Skeletal muscle cell (primary cell): ENCODE measurements at places on chromosomes 3 and 15.

DNA sequence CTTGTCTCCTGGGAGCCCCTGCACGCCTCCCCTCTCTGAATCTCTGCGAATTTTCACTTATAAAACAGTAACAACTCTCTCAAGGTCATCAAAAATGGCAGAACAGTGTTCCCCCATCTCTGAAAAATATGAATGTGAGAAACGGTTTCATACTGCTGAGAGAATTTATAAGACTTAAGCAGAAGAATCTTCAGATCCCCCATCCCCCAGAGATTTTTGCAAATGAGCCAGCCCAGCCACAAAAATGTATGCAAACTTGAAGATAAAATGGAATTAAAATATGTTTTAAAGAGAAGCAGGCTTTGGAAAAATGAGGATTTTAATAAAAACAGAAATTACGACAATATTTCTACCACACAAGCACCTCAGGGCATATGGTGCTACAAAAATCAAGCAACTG, 173.0 kb downstream of the STT3B start:
- DNase-seq: no peak

- no peak for DNase-seq
Measured at GRCh38 chr3:147397155-147397874, 9.0 kb downstream of the ZIC4 start.

GRCh38 chr15:82003916-82004315, 41.9 kb downstream of the MEX3B start:
- no peak for DNase-seq

DNA sequence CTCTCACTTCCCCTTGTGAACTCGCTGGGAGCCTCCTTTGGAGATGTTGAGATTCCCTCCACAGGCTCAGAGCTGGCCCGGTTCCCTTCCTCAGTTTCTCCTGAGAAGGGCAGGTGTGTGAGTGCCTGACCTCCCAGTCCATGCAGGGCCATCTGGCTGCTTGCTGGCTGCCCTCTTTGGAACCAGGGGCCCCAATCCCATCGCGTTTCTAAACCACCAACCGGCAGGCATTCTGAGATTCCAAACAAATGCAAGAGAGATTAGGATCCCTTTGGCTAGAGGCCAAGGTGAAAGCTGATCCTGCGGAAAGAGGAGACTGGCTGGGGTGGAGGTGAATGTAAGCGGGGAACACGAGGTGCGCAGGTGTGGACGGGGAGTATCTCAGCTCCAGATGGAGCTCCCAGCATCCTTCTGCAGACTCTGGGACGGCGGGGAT, 2.9 kb upstream of the PRRT3 start:
- DNase-seq: no peak

GRCh38 chr3:30611613-30612436, 5.4 kb downstream of the TGFBR2 start:
- no peak for DNase-seq

- no peak for DNase-seq
Measured at GRCh38 chr15:63457379-63457778, 47.0 kb upstream of the USP3 start.
